ENCODE measurements at places on chromosomes 1 and 21.

- peak; percentile 22 for DNase-seq
These were observed 710 bp upstream of the PALMD start for GRCh38 chr1:99645203-99645602.

- DNase-seq: no peak
These were observed 8.1 kb upstream of the COA7 start for GRCh38 chr1:52706136-52706670.

- no peak for DNase-seq
These were observed 642.2 kb downstream of the PTPRU start for GRCh38 chr1:29878501-29878900.

DNA sequence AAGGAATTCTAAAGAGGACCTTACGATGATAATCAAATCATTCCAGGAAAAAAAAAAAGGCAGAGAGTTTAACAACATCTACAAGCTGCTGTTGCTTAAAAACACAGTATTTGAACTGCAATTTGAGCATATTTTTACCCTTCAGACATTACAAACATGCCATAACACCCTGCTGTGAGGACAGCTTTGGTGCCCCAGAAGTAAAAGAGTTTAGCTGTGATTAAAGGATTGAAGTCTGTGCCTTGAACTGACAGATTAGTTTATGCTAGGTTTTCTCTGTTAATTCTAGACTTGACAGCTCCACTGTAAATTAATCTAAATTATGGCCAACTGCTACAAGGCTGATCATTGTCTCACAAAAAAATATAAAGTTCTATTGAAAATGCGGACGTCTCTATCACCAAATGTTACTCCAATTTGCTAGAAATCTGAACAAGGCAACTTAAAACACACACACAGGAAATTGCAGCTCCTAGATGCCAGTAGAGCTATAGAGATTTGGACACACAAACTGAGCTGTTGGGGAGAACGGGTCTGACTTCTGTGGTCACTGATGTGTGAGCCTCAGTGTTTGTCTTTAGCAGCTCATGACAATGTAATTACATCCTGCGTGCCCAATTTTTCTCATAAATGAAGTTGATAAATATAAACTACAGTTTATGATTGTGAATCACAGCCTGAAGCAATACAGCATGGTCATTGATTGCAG lies 217.9 kb downstream of the NTNG1 start:
- DNase-seq: no peak

DNA sequence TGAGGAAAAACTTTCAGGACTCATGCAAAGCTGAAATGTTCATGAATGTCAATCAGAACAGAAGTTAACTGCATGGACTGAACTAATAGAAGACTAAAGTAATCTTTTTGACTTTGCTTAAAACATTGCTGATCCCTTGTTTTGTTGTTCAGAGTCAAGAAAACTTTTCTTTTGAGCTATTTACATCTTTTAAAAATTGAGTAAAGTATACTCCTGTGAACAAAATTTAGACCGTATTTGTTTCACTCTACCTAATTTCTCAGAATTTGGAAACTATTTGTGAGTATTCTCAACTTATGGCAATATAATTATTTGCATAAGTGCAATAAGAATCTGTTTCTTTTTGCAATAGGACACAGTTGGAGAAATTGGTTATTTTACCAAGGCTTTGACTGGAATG lies 41.1 kb downstream of the INPP5B start:
- DNase-seq: no peak

DNA sequence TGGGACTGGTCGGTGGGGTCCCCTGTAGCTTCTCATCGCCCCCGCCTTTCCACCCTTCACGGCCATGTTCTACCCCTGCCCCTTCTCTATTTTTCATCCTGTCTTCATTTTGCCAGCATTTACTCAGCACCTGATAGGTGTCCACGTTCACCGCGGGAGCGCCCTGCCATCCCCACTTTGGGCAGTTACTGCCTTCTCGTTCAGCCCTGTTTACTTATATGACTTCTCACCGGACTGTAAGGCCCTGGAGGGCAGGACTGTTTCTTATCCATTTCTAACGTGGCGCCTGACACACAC lies 380 bp downstream of the MFN2 start:
- DNase-seq: no peak

Data from C1 segment of cervical spinal cord (tissue), 14 donors.